ENCODE measurements at places on chromosomes 4 and X. TPM values are rescaled to one million over a fixed set of nuclear protein-coding genes. Genes with fewer than 3 reads are reported as not detected.
A peak's percentile ranks its signal among the peaks of the same experiment; 100 is the strongest.

Gene SCRG1
- 2.8 TPM for polyA plus RNA-seq

Gene AADAT
- polyA plus RNA-seq, result 11.4 TPM

DNA sequence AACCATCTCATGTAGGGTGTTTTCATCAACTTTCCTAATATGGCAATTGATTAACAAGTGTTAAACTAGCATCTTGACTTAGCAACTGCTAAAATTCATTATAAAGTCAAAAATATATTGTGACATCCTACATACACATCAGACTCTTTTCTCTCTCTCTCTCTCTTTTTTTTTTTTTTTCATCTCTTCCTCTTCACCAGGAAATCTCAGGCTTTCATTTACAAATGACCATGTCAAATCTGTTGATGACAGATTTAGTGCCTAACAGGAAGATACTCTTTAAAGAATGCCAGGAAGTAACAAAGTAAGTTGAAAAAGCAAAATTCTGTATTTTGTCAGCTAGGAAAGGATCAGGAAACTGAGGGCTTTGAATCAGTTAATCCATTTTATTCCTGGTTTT, 365.5 kb downstream of the PCDH7 start:
- no peaks in the 10 kb centered on the region for H3K36me3 ChIP-seq
- no peak for DNase-seq
- H3K4me3 ChIP-seq, result no peak overlapping the region
- no peaks in the 10 kb centered on the region for H3K27me3 ChIP-seq
- no peak overlapping the region for H3K27ac ChIP-seq

DNA sequence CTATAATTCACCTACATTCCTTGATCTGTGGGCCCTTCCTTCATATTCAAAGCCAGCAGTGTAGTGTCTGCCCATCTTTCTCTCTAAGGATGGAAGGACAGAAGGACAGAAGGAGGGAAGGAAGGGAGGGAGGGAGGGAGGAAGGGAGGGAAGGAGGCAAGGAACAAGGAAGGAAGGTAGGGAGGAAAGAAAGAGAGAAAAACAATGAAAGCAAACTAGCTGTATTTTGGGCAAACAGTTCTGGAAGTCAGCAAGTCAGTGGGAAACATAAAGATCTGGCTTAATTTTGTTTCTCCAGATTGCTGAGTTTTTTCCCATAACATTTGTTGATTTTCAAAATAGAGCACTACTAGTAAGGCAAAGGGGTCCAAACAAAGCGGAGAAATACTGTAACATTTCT, 555.2 kb upstream of the EPHA5 start:
- no peak for DNase-seq
- H3K4me1 ChIP-seq, result no peaks in the 10 kb centered on the region
- no peaks in the 10 kb centered on the region for H3K36me3 ChIP-seq
- no peak overlapping the region for H3K4me3 ChIP-seq
- H3K27ac ChIP-seq, result no peak overlapping the region

DNA sequence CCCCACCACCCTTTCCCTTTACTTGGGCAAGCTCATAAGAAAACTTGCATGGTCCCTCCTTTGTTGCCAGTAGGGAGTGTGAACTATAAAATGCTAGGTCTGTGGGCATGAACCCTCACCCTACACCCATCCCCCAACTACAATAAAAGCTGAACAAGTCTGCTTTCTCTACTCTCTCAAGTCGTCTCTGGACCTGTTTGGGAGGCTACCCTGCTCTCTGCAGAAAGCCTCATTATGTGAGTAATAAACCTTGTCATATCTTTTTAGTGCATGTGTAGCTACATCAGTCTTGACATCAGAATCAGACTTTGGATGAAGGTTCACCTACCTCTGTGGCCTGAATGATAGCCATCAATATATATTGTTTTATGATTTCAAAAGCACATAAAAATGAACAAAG, 155.4 kb upstream of the FAM241A start:
- H3K4me3 ChIP-seq, result no peak overlapping the region
- DNase-seq, result no peak
- H3K27ac ChIP-seq, result no peak overlapping the region
- H3K27me3 ChIP-seq, result no peaks in the 10 kb centered on the region
- H3K4me1 ChIP-seq, result no peaks in the 10 kb centered on the region

DNA sequence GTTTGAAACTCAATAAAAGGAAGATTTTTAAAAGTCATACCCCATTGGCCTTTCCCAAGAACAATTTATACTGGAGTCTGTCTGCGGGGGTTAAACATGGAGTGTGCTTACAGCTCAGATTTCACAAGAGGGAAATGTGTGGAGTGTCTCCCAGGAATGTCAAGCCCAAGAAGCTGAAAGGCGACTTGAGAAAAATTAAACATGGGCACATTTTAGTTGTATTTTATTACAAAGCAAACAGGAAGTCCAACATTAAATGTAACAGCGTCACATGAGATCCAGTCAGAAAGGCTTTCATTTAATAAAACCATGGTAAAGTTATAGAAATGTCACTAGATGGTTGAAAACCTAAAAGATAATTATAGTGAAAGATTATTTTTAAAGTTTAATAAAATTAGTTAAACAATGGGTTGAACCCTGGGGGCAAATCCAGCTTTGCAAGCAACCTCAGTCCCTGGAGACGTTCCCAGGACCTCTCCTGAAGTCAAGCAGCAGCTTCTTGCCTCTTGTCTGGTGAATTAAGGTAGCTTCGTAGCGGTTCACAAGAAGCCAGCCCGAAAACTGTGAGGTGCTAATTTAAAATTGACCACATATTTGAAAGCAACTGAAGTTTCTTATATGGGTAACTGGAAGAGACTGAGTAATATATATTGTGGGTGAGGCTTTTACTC, 168.4 kb upstream of the EDNRA start:
- no peak for DNase-seq
- H3K27me3 ChIP-seq, result no peaks in the 10 kb centered on the region
- H3K27ac ChIP-seq, result no peak overlapping the region
- H3K4me3 ChIP-seq, result no peak overlapping the region
- no peaks in the 10 kb centered on the region for H3K36me3 ChIP-seq
- no peaks in the 10 kb centered on the region for H3K4me1 ChIP-seq

- no peak overlapping the region for H3K27ac ChIP-seq
- peaks cover 86% of the 10 kb centered on the region for H3K27me3 ChIP-seq
- no peaks in the 10 kb centered on the region for H3K4me1 ChIP-seq
- DNase-seq, result no peak
Observed at GRCh38 chr4:1405636-1406393, 427 bp downstream of the NKX1-1 start.

DNA sequence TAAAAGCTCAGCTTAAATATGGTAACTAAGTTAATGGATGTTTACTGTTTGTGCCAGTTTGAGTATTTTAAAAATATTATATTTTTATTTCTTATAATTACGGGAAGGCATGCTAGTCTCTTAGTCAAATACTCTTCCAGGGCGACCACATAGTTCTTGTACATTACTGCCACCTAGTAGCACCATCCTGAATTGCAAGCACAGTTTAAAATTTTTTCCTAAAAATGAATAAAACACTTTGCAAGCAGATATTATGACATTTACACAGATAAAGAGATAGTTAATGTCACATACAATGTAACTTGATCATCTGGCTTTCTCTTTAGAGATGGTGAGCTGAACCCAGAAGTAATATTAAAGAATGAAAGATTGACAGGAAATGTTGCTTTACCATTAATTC, 11.5 kb downstream of the NDP start:
- no peak for DNase-seq
- H3K27me3 ChIP-seq, result peaks cover 28% of the 10 kb centered on the region
- no peaks in the 10 kb centered on the region for H3K4me1 ChIP-seq

- DNase-seq, result no peak
- no peak overlapping the region for H3K27ac ChIP-seq
- no peak overlapping the region for H3K4me3 ChIP-seq
- no peaks in the 10 kb centered on the region for H3K4me1 ChIP-seq
Observed at GRCh38 chr4:65546882-65547416, 123.3 kb downstream of the EPHA5 start.

DNA sequence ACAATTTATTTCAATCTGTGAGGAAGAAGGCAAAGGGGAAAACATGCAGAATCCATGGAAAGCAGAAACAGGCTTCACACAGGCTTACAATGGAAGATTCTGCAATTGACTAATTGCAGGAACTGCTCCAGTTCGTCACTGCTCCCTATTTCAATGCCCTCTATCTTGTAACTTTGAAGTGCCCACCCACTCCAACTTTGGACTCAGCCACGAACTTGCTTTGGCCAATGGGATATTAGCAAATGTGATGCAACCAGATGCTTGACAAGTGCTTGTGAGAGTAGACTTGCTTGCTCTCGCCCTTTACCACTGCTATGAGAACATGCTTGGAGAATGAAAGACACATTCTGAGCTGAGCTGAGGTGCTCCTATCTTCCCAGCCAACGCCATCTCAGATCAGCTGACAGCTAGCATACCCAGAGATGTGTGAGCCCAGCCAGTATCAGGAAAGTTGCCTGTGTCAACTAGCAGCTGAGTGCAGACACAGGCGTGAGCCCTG, 105.7 kb upstream of the PTCHD1 start:
- peaks cover 5% of the 10 kb centered on the region for H3K4me1 ChIP-seq
- H3K4me3 ChIP-seq, result no peak overlapping the region
- H3K36me3 ChIP-seq, result no peaks in the 10 kb centered on the region
- H3K27me3 ChIP-seq, result peaks cover 2% of the 10 kb centered on the region
- peak; percentile 17 for DNase-seq

DNA sequence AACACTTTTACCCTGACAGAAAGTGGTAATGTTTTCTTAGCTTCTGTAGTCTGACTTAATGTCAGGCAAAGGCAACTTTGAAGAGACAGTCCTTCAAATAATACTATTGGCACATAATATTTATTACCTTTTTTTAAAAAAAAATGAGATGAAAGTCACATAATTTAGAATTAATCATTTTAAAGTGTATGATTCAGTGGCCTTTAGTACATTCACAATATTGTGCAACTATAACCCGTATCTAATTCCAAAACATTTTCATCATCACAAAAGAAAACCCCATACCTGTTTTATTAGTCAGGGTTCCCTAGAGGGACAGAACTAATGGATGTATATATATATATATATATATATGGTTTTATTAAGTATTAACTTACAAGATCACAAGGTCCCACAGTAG, 94.8 kb upstream of the TEX13A start:
- no peak overlapping the region for H3K4me3 ChIP-seq
- H3K4me1 ChIP-seq, result no peaks in the 10 kb centered on the region
- peaks cover 4% of the 10 kb centered on the region for H3K27me3 ChIP-seq
- DNase-seq, result no peak
- H3K36me3 ChIP-seq, result no peaks in the 10 kb centered on the region

DNA sequence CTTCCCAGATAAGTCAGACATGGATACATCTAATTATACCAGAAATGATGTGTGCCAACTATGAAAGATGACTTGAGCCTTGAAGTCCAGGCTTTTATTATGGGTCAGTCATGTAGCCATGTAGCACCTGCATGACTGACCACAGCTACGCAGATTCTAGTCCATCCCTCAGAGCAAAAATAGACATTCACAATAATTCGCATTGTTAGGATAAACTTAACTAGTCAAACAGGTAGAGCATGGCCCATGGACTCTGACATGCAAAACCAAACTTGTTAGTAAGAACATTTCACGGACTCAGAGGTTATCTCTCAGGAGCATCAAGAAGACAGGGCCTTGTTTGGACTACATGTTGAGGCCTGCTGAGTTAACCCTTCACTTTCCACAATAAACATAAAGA, 132.6 kb downstream of the PWWP3B start:
- no peaks in the 10 kb centered on the region for H3K36me3 ChIP-seq
- H3K27ac ChIP-seq, result no peak overlapping the region
- no peaks in the 10 kb centered on the region for H3K27me3 ChIP-seq
- no peak for DNase-seq

- no peaks in the 10 kb centered on the region for H3K36me3 ChIP-seq
- H3K4me1 ChIP-seq, result no peaks in the 10 kb centered on the region
- no peak for DNase-seq
- peak overlapping the region; percentile 59 for H3K4me3 ChIP-seq
- H3K27ac ChIP-seq, result no peak overlapping the region
- peaks cover 2% of the 10 kb centered on the region for H3K27me3 ChIP-seq
Observed at GRCh38 chrX:47523713-47524166, 37.3 kb upstream of the ARAF start.

- peaks cover 3% of the 10 kb centered on the region for H3K4me1 ChIP-seq
- no peaks in the 10 kb centered on the region for H3K27me3 ChIP-seq
- peak; percentile 26 for DNase-seq
- H3K36me3 ChIP-seq, result no peaks in the 10 kb centered on the region
- H3K27ac ChIP-seq, result peak overlapping the region; percentile 47
Observed at GRCh38 chr4:151436093-151436518, 27.1 kb downstream of the FHIP1A start.

GRCh38 chr4:173436771-173437265, 37.9 kb upstream of the SCRG1 start:
- H3K27me3 ChIP-seq, result no peaks in the 10 kb centered on the region
- peaks cover 3% of the 10 kb centered on the region for H3K4me1 ChIP-seq
- DNase-seq, result no peak
- H3K27ac ChIP-seq, result no peak overlapping the region
- no peak overlapping the region for H3K4me3 ChIP-seq

DNA sequence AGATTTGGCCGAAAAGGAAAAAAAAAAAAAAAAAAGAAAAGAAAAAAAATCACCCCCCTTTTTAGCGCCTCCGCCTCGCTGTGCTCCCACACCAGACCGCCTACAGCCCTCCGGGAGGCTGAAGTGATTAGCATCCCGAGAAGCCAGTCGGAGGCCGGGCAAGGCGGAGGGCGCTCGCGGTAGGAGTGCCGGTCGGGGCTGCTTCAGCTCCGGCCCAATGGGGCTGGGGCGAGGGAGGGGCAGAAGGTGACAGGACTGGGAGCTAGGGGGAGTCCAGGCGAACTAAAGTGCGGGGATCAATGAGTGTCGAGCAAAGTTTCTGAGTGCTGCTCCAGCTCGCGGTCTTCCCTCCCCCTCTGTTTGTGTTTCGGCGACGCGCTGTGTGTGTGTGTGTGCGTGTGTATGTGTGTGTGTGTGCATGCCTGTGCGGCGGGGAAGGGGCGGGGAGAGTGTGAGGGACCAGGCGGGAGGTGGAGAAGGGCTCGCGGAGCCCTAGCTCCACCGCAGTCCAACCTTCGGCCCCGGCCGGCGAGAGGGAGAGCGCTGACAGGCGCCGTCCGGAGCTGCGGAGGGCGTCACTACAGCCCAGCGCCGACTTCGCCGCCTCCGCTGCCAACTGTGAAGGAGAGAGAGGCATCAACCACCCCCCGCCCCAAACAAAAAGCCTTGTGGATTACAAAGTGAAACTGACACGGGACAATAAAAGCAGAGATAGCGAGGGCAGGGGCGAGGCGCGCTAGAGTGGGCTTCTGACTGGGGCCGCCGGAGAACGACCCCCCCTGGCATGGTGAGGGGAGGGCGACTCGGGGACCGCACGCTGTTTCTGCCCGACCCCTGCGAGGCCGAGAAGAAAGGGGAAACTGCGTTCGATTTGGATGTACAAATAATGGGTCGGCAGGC, at the start of gene FAT4:
TSS of gene FAT4 (plus strand) at position 280 of the 900 bp plus-strand sequence. CDS start 1,457 bp downstream, outside the sequence.
- peaks cover 30% of the 10 kb centered on the region for H3K4me1 ChIP-seq
- peaks cover 12% of the 10 kb centered on the region for H3K36me3 ChIP-seq
- H3K4me3 ChIP-seq, result peak within 1 kb of the TSS; percentile 87
- peak within 1 kb of the TSS; percentile 99 for H3K27ac ChIP-seq

Data from muscle of leg (tissue), 16 donors.